GM12891 (cell line): ENCODE measurements at places on chromosomes 1 and 21.

DNA sequence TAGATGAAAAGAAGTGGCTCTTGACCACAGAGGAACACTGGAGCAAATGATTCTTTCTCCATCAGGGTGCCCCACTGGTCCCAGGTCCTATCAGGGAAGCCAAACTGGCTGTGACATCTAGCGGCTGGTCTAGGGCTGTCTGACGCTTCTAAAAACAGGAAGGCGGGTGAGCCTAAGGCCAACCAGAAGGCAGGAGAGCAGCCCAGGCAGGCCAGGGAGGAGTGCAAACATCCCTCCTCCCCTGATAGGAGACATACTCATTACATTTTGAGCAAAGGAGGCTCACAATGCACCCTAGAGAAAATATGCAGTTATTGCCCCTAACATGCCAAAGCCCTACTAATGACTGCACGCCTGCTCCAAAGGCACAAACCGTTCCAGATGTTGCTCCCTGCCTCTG, 10.4 kb upstream of the FOXE3 start:
- no peak for DNase-seq

GRCh38 chr1:170665629-170666028, 1.7 kb downstream of the PRRX1 start:
- DNase-seq = no peak

DNA sequence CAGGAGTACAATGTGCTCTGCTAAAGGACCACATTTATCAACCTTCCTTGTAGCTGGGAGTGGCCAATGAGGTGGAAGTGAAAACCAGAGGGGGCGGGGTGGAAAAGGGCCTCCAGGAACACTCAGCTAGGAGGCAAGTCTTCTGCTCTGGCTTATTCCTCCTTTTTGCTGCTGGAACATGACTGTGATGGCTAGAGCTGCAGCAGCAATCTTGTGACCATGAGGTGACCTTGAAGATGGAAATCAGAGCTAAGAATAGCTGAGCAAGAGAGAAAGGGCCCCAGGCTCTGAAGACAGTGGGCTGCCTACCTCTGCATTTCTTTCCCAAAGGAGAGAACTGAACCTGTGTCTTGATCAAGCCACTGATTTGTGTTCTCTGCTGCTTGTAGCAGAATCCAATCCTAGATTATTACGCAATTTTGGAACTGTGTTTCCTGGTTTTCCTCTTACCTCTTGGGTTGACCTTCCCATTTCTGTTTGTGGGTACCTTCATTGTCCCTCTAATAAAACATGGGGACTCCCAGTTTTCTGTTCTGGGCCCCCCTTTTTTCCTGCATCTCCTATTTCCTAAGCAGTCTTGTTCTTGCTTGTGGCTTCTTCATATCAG, 36.4 kb upstream of the WNT4 start:
- no peak for DNase-seq

- no peak for DNase-seq
Observed at GRCh38 chr1:163770265-163770664, 448.5 kb downstream of the NUF2 start.

DNA sequence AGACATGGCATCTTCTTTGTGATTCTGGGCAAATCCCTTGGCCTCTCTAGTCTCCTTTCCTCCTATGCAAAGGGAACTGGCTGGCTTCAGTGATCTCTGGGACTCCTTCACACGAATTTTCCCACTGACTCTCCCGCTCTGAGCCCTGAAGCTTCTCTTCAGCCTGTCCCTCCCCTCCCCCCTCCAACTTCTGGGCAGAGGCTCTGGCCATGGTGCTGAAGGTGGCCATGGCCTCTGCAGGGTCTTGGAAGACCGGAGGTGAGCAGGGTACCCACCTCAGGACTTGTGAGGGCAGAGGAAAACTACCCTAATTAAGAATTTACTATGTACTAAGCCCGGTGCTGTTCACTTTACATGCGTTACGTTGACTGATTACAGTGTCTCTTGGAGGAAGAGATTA, 29.4 kb upstream of the POU3F1 start:
- no peak for DNase-seq

DNA sequence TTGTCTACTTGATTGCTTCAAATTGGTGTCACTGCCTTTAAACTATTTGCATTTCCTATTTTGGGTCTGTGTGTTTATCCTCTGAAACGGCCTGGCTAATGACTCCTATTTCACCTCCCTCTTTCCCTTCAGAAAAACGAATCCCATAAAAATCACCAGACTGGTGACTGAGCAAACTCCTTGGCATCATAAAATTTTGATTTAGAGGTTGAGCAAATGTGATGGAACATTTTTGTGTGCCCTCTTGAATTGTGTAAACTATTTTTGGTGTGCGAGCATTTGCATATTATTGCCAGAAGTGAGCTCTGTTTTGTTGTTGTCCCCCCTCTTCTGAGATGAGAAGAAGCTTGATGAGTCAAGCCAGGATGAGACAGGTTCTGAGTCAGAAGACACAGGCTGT, 316.1 kb downstream of the AJAP1 start:
- no peak for DNase-seq

GRCh38 chr1:30853350-30853749, 55.2 kb downstream of the SDC3 start:
- DNase-seq = no peak

DNA sequence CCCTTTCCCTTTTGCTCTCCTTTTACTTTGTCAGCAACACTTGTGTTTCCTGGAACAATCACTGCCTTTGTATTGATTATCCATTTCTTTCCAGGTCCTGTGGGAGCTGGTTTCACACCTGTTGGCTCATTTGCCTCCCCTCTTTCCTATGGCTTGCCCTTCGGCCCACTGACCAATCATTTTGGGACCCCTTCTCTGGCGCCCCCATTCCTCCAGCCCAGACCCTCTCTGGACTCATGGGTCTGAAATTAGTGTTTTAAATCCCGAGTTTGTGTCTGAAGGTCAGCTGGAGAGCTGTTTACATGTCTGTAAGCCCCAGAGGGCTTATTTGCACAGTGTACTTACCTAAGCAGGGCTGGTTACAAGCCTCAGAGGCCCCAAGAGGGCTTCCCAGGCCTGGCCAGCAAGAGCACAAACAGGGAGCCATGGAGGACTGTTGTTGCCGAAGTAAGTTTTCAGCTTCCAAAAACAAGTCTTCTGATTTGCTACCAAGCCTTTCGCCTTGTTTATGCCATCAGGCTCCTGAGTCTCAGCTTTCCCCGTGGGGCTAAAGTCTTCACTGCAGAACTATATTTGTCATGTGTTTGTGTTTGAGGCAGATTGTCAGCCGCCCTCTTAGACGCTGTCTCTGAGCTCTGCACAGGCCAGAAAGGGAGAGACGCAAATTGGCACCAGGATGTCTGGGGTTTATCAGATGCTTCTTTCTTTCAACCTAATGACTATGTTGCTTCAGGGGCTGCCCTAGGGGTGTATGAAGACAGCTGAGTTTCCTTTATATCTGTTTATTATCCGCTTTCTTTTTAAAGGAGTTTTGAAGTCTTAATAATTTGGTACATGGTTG, 93.0 kb downstream of the ATP1A1 start:
- no peak for DNase-seq
